ENCODE measurements at places on chromosomes 1 and 21. TPM values are rescaled to one million over a fixed set of nuclear protein-coding genes. Genes with fewer than 3 reads are reported as not detected.

The HPCAL4 gene
- total RNA-seq: 82.1 TPM

The GBP6 gene
- not detected for total RNA-seq

The PTGFRN gene
- 29.0 TPM for total RNA-seq

The TDRD5 gene
- 1.9 TPM for total RNA-seq

The C1QB gene
- total RNA-seq: 136 TPM

The PTGS2 gene
- total RNA-seq: 6.3 TPM

The UBL4B gene
- total RNA-seq: not detected

The SHISA4 gene
- 121 TPM for total RNA-seq

The ST6GALNAC3 gene
- total RNA-seq: 20.5 TPM

The CHD5 gene
- total RNA-seq: 148 TPM

The RHBDL2 gene
- 7.3 TPM for total RNA-seq

The REN gene
- total RNA-seq: not detected
